NCI-H2227 treated with DMSO at 0.1 percent for 48 hours (cell line): ENCODE measurements at places on chromosomes 11 and 22.

DNA sequence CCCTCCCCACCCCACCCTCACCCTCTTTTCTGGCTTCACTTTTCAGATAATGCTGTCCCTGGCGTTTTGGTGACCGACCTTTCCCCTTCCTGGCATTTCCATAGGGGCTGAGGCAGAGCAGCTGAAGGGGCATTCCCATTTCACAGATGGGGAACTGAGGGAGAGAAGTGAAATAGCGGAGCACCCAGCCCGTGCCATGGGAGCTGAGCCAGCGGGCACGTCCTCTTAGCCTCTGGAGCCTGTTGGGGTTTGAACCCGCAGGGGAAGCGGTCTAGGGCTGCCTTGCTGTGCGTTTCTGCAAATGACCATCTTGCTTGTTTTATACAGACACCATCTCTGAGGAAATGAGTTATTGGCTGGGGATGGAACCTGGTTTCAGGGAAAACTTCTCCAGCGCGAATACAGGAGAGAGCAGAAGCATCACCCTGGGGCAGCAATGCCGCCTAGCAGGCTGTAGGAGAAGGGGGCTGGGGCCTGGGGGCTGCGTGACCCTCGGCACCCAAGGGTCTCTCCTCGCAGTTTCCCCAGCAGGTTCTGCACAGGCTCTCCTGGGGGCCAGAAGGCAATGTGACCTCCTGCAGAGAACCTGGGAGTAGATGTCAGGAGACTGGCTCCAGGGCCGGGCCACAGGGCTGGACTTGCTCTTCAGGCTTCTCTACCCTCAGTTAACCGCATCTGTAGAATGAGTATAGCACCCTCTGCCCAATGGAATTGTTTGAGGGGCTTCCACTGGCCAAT, 1.5 kb downstream of the PTPRJ start:
- DNase-seq, result no peak

- DNase-seq, result no peak
Measured at GRCh38 chr11:123694551-123694950, 40.1 kb upstream of the SCN3B start.

DNA sequence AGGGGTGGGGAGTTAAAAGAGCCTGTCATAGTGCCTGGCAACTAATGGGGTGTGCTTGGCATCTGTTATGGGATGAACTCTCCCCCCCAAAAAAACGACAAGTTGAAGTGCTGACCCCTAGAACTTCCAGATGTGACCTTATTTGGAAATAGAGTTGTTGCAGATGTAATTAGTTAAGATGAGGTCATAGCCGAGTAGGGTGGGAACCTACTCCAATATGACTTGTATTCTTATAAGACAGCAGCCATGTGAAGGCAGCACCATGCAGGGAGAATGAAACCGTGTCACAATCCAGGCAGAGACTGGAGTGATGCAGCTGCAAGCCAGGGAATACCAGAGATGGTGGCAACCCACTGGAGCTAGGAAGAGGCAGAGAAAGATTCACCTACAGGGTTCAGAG, 394.5 kb downstream of the TENM4 start:
- DNase-seq, result no peak

DNA sequence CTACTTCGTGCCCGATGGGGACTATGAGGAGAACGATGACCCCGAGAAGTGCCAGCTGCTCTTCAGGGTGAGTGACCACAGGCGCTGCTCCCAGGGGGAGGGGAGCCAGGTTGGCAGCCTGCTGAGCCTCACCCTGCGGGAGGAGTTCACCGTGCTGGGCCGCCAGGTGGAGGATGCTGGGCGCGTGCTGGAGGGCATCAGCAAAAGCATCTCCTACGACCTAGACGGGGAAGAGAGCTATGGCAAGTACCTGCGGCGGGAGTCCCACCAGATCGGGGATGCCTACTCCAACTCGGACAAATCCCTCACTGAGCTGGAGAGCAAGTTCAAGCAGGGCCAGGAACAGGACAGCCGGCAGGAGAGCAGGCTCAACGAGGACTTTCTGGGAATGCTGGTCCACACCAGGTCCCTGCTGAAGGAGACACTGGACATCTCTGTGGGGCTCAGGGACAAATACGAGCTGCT, 751 bp downstream of the FIBIN start:
- no peak for DNase-seq

GRCh38 chr11:9569588-9570164, 3.8 kb upstream of the WEE1 start:
- DNase-seq, result no peak

GRCh38 chr11:21072558-21072957, 403.2 kb downstream of the NELL1 start:
- DNase-seq, result no peak

GRCh38 chr11:106683435-106683834, 334.8 kb downstream of the GUCY1A2 start:
- DNase-seq, result no peak

- DNase-seq, result peak; percentile 76
Measured at GRCh38 chr11:46369458-46370152, 11.9 kb upstream of the MDK start.

GRCh38 chr11:69915501-69916250, 96.5 kb upstream of the FGF3 start:
- DNase-seq, result peak; percentile 62

DNA sequence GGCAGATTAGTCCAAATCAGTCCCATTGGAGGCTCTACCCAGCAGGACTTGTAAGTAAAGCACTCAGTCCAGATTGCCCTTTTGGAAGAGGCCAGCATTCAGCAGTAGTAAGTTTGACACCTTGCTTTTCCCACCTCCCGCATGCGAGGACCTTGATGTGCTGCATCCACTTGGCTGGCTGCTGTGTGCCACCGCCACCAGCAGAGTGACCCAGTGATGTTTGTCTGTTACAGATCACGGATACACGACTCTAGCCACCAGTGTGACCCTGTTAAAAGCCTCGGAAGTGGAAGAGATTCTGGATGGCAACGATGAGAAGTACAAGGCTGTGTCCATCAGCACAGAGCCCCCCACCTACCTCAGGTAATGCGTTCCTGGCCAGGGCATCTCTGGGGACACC, 6.6 kb downstream of the SMARCB1 start:
- no peak for DNase-seq

DNA sequence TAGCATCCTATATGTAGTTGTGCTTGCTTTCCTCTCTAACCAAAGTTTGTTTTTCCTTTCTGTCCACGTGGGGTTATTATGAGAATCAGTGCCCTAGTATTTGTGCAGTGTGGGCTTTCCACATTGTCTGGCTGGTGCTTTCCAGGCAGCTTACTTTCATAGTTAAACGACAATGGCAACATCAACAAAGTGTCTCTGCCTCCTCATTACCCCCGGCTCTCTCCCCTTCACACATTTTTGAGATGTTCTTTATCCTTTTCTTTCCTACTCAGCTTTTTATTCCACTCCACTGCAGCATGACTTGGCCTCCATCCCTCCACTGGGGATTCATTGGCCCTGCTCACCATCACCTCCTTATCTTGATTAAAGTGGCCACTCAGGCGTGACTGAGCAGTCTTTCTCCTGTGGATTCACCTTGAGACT, 19.1 kb downstream of the SPECC1L start:
- no peak for DNase-seq

DNA sequence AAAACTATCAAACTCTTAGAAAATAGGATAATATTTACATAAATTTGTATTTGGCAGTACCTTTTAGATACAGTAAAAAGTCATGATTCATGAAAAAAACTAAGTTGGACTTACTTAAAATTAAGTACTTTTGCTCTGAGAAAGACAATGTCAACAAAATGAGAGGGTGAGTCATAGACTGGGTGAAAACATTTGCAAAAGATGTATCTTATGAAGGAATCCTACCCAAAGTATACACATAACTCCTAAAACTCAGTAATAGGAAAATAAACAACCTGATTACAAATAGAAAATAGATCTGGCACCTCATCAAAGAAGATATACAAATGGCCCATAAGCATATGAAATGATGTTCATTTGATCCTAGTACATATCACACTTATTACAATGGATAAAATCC, 1154.6 kb downstream of the JRKL start:
- no peak for DNase-seq

GRCh38 chr11:117256573-117256972, 24.1 kb downstream of the RNF214 start:
- no peak for DNase-seq

DNA sequence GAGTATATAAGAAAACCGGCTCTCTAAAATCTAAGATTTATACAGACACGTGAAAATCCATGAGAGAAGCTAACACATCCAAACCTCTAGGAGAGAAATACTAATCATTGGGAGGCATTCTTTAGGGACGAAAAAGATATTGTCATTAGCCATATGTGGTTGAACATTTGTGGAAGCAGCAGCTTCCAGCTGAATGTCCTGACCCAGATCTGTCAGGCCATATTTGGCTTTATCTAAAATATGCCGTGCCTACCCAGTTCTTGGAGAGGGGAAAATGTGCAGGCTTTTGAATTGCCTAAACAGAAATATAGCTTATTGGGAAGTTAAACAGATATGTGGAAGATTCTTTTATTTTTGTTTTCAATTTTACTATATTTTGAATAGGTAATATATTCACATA, 6.4 kb downstream of the CCDC89 start:
- DNase-seq, result no peak

- no peak for DNase-seq
Measured at GRCh38 chr11:33935461-33936456, 43.9 kb upstream of the LMO2 start.
